ENCODE measurements at places on chromosomes 6 and 20.

GRCh38 chr6:75608304-75608703, 6.6 kb downstream of the SENP6 start:
- no peak for DNase-seq

GRCh38 chr6:3773678-3774298, 22.3 kb upstream of the PXDC1 start:
- DNase-seq = peak; percentile 85

- DNase-seq = peak; percentile 36
Measured at GRCh38 chr6:108492131-108492766, 68.5 kb upstream of the FOXO3 start.

DNA sequence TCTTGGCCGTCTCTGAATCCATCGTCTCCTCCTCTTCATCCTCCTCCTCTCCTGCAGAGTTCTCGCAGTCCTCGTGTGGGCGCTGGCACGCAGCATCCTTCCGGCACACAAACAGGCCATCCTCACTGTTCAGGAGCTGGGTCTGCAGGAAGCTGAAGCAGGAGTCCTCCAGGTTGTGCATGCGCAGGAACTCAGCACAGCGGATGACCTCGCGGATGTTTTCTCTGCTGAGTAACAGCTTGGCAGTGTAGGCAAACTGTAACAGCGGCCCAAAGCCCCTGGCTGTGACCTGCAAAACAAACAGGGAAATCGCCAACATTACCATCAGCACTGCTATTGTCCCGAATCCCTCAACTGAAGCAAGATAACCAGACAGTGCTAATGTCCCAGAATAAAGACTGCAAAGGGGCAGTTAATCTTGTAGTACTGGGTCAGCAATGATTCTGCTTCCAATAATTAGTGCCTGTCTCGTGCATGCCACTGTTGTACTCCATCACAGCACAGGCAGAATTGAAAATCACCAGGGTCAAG, 57.4 kb downstream of the GJA10 start:
- DNase-seq = no peak

- no peak for DNase-seq
Measured at GRCh38 chr6:14240411-14241166, 123.0 kb downstream of the CD83 start.

DNA sequence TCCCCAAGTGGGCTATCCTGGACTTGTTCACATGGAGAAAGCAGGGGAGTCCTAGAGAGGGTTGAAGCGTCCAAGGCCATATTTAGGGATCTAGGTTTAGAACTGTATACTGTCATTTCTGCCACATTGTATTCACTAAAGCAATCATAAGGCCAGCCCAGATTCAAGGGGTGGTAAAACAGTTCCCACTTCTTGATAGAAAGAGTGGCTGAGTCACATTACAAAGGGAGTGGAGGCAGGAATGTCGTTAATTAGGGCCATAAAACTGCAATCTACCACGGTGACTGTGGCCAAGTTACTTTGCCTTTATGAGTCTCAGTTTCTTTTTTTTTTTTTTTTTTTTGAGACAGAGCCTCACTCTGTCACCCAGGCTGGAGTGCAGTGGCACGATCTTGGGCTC, 7.4 kb upstream of the UBR2 start:
- DNase-seq = no peak

GRCh38 chr6:44396968-44397367, 9.5 kb downstream of the CDC5L start:
- no peak for DNase-seq

DNA sequence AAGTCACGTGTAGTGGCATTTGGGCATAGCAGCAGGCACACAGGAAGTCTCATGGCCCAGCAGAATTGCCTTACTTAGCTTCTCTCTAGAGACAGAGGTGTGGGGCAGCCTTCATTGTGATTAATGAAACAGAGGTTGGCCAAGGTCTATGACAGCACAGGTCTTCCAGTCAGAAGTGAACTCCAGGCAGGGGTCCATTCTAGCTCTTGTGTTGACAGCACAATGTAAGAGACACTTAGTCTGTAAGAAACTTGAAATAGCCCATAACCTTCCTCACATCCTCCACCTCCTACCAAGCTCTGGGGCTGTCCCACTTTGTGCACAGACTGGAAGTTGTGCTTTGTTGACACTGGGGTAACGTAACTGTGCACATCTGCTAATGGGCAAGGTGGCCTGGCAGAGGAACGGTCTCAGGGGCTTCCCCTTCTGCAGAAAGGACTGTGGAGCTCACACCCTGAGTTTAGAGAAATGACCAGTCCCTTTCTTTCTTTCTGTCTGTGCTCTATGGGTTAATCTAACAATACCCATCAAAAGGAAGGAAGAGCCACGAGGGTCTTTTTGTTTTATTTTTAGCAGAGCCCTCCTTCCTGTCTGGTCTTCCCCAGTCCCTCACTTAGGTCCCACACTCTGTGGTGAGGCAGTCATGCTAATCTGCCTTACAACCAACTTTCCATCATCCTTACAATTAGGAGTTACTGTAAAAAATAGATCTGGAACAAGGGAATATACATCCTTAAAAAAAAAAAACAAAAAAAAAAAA, 35.6 kb upstream of the TAGAP start:
- no peak for DNase-seq

DNA sequence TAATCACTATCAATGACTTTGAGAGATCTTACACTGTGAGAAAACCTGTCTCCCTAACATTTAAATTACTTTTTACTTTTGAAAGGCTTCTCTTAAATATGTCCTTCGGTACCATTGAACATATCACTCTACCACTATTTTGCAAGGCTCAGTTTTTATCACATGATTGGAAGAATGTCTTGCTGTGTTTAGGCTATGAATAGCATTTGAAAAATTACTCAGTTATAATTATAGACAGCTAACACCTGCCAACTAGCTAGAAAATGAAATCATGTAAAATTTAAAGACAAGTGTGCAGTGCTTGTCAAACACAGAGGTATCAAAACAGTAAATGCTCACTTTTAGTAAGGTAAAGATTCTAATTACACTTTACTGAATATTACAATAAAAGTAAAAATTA, 11.0 kb downstream of the SESN1 start:
- DNase-seq = no peak

Data from foreskin melanocyte (primary cell).